Hematopoietic multipotent progenitor cell treated with erythropoietin and hydrocortisone succinate and interleukin-3 and kit ligand, for 4 days (in vitro differentiated cells): ENCODE measurements at places on chromosomes 16 and 17.

DNA sequence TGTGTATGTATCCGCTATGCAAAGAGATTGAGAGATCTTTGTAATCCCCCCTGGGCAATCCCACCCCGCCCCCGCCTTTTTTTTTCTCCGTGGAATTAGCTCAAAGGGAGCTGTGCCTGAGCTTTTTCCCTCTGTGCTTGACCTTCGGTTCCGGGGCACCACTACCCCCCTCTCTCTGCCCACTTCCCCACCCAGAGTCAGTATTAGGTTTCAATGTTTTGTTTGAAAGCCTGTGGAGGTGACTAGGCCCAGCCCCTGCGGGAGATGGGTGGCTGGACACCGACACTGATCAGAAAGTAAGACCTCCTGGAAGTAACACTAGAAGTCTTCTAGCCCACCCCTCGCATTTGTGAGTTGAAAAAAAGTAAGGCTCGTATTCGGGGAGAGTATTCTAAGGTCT, 7.0 kb downstream of the CBLN1 start:
- no peak for DNase-seq

- peak; percentile 50 for DNase-seq
Observed at GRCh38 chr16:69727916-69728270, 1.5 kb upstream of the NQO1 start.

DNA sequence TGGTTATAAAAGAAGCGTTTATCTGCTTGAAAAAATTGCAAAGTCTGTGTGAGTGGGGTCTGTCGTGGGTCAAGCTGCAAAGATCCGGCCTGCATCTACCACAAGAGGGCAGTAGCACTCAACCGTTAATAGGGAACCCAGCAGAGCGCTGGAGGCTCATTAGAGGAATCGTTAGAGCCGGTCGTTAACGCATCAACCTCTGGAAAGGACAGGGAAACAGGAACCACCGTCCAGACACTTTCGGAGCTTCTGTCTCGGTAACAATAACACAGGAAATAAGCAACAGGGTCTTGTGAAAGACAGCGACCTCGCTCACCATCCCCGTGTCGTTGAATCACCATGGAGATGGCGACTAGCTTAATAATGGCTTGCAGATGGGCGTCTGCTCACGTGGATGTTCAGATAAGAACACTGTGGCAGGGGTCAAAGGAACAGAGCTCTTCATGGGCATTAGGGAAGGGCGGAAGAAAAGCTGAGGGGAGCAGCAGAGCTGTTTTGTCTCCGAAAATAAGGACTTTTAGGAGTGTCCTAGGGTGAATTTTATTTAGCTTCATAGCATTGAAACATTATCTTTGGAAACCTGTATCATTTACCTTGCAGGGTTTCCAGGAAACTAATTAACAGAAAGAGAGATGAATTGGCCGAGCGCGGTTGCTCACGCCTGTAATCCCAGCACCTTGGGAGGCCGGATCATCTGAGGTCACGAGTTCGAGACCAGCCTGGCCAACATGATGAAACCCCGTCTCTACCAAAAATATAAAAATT, 11.9 kb upstream of the NSRP1 start:
- peak; percentile 96 for DNase-seq

DNA sequence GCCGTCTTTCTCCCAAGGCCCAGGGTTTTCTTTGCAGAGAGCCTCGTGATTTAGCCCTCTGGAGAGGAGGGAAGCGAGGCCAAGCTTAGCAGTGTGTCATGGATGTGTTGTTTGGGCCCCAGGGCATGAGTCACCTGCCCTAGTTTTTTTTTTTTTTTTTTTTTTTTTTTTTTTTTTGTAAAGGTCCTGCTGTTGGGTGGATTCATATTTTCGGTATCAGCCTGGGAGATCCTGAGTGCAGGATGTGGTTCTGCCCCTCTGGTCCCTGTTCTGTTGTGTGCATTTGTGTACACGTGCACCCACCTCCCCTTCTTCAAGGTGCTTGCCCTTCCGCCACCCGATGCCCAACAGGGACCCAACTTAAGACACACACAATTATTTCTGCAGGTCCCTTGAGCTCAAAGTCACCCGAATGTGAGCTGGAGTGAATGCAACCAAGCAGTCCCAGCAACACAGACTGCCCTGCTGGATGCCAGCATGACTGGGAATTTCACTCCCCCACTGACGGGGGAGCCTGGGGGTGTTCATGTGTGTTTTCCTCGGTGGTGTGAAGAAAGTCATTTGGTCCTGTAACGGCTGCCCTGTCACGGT, 265.8 kb upstream of the TNRC6C start:
- DNase-seq: no peak

DNA sequence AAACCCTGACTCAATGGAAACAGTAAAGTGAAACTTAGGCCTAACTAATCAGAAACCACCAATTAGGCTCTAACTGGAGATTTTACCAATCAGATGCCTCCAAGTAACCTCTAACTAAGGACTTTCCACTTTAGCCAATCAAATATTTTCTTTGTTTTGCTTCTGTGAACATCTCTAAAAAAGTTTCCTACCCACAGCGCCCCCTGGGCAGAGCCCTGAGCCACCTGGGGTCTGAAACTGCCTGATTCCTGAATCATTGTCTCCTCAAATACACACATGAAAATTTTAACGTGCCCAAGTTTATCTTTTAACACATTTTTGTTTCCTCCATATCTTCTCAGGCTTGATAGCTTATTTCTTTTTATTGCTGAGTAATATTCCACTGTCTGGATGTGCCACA, 19.0 kb downstream of the ADAD2 start:
- peak; percentile 19 for DNase-seq

DNA sequence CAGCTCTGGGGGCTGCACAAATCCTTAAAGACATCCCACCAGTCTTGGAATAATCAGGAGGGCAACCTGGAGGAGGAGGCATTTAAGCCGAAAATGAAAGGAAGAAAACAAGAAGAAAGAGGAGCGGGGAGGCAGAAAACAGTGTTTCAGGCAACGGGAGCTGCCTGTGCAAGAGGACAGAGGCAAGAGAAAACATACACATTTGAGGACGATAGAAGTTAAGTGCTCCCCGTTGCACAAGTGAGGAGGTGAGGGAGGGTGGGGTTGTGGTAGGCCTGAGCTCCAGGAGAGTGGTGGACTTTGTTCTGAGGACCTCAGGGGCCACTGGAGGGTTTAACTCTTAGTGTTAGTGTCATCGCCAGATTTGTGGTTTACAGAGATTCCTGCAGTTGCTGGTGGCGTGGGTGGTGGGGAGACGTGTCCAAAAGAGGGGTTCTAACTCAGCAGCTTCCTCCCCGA, 27.6 kb upstream of the CIBAR2 start:
- no peak for DNase-seq
